ENCODE measurements at places on chromosomes 3 and 15.

GRCh38 chr3:10290481-10291176 lies 2.1 kb downstream of the GHRL start:
- DNase-seq = no peak

DNA sequence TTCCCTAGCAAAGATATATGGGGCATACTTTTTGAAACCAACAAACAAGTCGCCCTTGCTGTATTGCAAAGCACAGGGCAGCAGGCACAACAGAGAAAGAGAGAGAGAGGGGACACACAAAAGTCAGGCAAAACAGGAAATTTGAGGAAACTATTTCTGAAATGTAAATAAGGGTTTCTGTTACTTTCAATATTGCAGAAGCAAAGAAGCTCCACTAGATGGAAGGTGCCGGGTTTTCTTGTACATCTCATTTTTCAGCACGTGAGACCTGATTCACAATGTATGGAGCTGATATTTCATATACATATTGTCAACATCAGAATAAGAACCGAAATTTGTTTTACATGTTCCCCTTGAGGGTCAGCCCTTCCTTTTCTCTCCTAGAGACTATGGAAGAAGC lies 127.4 kb downstream of the FOXP1 start:
- DNase-seq = no peak

GRCh38 chr15:82132742-82133141 lies 86.9 kb upstream of the MEX3B start:
- no peak for DNase-seq

DNA sequence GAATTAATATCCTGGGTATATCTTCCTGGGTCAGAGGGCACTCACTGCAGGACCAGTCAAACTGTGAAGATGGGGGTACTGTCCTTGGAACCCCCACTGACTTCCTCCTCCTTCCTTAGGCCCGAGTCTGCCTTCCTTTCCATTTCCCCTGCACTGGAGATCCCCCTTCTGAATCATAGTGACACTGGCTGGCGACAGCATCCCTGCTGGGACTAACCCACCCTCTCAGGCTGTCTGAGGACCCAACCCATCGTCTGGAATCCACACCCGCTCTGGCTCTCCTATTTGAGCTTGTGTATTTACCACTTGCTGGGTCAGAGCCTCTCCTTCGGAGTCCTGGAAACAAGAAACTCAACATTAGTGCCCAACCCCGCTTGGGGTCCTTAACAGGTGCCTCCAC lies 21.2 kb downstream of the TMEM40 start:
- DNase-seq = no peak

GRCh38 chr15:36688310-36689011 lies 109.0 kb downstream of the CDIN1 start:
- no peak for DNase-seq

GRCh38 chr3:37324850-37325321 lies 150.5 kb upstream of the LRRFIP2 start:
- no peak for DNase-seq

DNA sequence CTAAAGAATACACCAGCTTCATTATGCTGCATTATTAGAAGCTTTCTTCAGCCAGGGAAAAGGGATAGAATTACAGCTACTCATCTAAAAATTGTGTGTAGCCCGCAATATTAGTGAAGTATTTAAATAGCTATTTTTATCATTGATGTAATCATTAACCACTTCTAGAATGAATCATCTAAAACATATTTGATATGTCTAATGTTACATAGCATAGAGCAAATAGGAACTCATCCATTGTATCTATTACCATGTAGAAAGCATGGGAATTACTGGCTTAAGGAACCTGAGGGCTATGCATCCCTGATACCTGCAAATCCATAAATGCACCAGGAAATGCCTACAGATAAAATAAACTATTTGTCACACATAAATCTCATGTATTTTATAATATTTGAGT lies 54.5 kb upstream of the VGLL3 start:
- no peak for DNase-seq

- DNase-seq = no peak
These were observed 290.1 kb downstream of the ZIC1 start for GRCh38 chr3:147699175-147699838.

GRCh38 chr3:176798680-176799079 lies 398.6 kb downstream of the TBL1XR1 start:
- no peak for DNase-seq

- DNase-seq = no peak
These were observed 390.4 kb downstream of the MCTP2 start for GRCh38 chr15:94621736-94622135.

- DNase-seq = no peak
These were observed 63.3 kb downstream of the ATP8B4 start for GRCh38 chr15:50055750-50056157.

- no peak for DNase-seq
These were observed 32.1 kb downstream of the PDE8A start for GRCh38 chr15:85013785-85014184.

DNA sequence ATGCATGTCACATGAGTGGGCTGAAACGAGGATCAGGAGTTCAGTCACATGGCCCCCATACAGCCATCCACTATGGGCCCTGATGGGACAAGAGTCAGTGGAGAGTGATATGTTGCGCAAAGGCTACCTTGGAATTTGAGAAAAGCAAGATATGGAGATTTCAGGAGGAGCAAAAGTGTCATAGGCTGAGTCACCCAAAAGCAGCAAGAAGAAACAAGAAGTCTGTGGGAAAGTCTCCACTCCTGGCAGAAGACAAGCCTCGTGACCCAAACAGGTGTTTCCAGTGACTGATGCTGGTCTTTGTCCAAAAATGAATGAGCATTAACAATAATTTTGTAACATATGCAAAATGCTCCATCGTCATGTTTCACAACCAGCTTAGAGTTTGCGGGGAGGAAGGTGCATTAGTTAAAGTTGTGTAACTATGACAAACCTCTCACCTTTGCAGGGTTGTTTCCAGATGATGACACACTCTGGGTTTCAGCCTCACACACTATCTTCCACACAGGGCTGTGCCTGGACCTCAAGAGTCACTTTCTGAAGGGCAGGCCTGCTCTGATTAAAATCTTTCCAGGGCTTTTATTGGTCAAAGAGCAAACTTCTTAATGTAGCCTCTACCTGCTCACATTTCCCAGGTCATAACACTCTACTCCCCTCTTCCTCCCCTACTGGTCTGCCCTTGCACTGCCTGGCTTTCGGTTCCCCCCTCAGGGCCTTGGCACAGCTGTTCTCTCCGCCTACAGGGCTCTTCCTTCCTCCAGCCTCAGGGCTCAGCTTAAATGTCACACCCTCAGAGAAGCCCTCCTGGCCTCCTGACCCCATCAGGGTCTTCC lies 3.9 kb upstream of the DNASE1L3 start:
- no peak for DNase-seq

DNA sequence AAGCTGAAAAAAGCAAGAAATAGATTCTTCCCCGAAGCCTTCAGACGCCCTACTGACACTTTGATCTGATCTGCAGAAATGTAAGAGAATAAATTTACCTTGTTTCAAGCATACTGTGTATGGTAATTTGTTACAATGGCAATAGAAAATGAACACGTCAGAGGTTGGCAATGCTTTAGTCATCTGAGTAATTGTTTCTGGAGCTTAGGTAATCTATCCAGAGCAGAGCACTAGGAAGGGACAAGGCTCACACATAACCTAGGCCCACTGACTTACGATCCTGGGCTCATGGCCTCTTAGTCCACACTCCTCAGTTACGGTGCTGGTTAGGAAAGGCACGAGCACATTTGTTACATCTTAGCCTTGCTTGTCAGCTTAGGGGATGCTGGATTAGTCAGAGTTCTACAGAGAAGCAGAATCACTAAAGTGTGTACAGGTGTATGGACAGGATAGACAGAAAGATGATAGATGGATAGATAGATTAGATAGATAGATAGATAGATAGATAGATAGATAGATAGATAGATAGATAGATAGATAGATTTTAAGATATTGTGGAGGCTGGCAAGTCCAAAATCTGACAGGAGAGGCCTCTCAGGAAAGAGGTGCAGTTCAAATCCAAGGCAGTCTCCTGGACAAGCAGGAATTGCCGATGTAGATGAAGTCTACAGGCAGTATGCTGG lies 46.8 kb upstream of the TBC1D23 start:
- no peak for DNase-seq

DNA sequence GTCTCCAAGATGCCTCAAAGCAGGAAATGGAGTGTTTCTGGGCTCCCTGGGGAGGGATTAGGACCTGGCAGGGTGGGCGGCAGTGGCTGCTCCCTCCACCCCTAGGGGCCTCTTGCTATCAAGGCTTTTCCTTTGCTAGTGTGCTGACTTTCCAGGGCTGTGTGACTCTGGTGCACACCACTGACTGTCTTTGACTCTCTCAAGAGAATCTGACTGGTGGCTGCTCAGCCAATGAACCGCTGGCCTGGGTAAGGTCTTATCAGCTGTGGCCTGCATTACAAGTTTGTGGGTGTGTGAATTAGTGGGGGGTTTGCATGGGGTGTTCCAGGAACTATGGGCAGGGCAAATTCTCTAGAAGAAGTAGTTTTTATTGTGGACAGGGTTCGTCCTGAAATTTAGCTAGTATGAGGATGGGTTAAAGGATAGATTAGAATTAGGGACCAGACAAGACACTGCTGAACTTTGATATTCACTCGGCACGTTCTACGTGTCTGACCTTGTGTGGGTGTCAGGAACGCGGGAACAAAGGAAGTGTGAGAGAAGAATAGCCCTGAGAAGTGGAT lies 29.5 kb downstream of the SIAH2 start:
- no peak for DNase-seq

- DNase-seq = no peak
These were observed 2.5 kb downstream of the PDZRN3 start for GRCh38 chr3:73622091-73622805.

- no peak for DNase-seq
These were observed 53.6 kb downstream of the FEZF2 start for GRCh38 chr3:62319570-62320243.

- DNase-seq = no peak
These were observed 8.9 kb upstream of the ADAMTS17 start for GRCh38 chr15:100350434-100351226.

DNA sequence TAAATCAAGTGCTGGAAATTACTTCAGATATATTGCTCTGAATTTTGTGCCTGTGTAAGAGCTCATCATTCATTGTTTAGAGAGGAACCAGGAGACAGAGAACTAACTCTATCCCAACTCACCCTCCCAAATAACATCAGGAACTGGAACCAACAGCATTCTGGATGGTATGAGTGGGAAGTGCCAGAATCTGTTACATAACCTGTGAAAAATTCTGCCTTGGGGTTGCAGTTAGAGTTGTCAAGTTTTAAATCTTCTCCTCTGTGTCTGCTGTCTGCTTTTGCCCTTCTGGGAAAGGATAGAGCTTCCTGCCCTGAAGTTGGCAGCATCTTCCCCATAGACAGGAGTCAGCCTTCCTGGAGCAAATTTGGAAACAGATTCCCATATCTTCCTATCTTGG lies 41.2 kb downstream of the TIMP4 start:
- no peak for DNase-seq

GRCh38 chr3:14430053-14430452 lies 27.6 kb downstream of the SLC6A6 start:
- DNase-seq = no peak

DNA sequence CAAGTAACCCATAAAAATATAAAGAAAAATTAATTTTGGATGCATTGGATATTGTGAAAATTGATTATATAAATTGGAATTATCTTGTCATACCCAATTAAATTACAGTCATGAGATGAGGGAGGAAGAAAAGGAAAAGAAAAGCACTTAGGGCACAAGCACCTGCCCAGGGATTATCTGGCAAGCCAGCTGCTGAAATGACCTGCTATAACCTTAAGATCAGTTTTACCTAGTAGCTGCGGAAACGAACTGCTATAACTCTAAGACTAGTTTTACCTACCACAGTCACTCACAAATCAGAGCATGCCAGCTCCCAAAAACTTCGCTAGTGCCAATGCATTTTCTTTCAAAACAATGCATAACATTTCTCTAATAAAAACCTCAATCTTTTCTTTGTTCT lies 26.2 kb downstream of the LRRFIP2 start:
- no peak for DNase-seq

- DNase-seq = no peak
These were observed 40.1 kb upstream of the DCLK3 start for GRCh38 chr3:36804295-36805055.

Data from stimulated activated CD4-positive, alpha-beta T cell treated with anti-CD3 and anti-CD28 coated beads, Interleukin-4, amount 100 ng/mL, for 1 hour (primary cell).